ENCODE measurements at places on chromosomes 11 and 22.

- no peak for DNase-seq
Measured at GRCh38 chr11:14455648-14456430, 43.8 kb downstream of the COPB1 start.

DNA sequence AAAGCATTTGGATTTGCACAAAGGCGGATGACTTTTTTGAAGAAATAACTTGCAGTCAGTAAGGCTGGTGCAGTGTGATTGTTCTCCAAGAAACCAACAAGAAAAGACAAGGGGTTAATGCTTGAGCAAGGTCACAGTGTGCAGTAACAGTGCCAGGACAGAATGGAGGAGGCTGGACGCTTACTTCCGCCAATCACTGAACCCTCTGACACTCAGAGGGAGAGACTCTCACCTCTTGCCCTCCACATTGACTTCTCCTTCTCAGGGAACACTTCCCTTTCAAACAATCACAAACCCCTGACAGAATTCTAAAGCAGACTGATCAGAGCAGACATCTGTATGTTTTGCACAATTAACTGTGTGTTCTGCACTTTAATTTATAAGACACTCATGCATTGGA is 228.4 kb downstream of the BLID start:
- DNase-seq: no peak

- DNase-seq: no peak
Measured at GRCh38 chr11:21838427-21838826, 354.5 kb upstream of the ANO5 start.

DNA sequence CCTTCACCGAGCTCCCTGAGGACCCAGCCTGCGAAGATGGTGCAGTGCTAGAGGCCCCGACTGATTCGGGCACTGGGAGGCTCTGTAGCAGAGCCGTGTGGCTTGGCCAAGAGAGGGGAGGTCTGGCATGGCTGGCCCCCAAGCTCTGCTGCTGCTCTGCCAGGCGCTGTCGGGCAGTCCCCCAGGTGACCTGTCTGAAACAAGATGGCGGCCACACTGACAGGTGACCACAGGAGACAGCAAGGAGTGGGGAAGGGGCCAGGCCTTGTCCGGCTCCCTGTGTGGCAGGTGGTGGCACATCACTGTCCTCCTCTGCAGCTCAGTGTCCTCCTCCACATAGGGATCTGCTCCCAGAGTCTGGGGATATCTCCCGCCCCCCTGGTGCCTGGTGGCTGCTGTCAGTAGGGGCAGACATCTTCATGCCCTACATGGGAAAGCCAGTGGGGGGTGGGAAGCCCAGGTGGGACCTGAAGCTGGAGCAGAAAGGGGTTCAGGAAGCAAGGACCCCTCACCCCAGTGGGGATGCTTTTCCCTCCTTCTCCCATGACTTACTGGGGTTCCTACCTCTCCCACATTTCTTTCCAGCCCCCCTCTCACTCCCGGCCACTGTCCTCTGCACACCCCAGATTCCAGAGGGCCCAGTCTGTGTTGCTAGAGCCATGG is 40.1 kb upstream of the WNT11 start:
- DNase-seq: no peak

DNA sequence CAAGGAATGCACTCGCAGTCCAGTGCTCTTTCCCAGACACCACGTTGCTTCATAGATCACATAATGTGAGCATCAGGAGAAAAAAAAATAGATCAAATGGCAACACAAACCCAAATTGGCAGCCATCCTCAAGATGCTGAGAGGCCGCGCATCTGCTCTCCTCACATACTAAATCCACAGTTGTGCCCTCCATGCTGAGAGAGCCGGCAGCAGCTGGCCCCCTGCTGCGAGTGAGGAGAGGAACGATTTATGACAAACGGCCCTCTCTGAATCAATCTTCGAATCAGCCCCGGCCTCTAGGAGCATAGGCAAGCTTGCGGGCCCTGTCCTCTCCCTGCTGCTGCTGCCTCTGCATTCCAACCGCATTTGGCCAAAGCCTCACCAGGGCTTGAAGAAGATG is 159.9 kb upstream of the TENM4 start:
- DNase-seq: no peak

DNA sequence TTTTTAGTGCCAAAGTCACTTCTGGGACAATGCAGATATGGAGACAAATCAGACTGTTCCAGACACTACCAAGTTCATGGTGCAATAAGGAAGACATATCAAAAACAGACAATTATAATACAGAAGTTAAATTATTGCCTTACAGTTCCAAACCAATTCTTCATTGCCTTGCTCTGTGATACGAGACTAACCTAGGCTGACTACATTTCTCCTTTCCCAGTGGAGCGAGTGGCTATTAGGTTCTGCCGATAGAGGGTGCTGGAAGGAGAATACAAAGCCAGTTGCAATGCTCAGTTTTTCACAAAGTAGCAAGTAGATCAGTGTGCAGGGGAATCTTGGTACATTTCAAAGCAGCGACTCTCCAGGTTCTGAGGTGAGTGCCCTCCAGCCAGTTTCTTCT is 67.8 kb downstream of the FAM168A start:
- DNase-seq: no peak

DNA sequence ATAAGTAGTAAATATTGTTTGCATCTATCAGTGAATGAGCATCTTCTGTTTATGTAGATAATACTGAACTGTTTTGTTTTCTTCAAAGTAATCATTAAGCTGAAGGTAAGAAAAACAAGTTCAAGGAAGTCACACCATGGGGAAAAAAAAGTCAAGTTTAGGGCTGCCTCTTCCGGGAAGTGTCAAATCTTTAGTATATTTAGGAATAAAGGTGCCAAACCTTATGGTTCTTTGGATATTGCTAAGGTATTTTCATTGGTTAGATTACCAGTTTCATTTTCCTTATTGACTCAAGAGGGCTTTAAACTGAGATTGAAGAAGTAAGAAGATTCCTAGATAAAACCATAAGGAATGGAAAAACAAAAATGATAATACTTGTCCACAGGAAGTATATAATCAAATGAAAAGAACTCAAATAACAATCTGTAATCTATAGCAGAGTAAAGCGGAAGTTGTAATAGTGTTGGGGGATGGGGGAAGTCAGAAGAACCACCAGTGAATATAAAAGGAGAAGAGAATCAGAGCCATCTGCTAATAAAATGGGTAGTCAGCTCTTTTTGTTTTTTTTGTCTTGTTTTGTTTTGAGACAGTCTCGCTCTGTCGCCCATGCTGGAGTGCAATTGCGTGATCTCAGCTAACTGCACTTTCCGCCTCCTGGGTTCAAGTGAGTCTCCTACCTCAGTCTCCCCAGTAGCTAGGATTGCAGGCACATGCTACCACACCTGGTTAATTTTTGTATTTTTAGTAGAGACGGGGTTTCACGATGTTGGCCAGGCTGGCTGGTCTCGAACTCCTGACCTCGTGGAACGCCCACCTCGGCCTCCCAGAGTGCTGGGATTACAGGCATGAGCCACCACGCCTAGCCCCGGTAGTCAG is 2.3 kb downstream of the ATM start:
- DNase-seq: no peak

- no peak for DNase-seq
Measured at GRCh38 chr22:39583066-39583667, 12.6 kb downstream of the CACNA1I start.

DNA sequence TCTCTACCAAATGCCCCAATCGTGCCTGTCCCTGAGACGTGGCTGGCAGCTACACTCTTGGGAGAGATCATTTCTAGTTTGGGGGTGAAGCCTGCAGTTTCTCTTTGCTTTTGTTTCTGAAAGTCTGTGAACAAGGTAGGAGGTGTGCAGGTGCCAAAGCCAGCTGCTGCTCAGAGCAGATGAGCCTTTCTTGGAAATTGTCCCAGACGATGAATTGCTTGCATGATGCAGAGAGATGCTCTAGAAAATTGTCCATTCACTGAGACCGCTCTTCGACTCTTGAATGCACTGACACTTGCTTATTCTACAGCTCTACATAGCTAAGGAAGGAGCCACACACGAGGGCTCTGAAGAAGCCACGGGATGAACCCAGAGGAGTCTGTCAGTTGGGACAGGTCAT is 225.6 kb upstream of the E2F8 start:
- DNase-seq: no peak

DNA sequence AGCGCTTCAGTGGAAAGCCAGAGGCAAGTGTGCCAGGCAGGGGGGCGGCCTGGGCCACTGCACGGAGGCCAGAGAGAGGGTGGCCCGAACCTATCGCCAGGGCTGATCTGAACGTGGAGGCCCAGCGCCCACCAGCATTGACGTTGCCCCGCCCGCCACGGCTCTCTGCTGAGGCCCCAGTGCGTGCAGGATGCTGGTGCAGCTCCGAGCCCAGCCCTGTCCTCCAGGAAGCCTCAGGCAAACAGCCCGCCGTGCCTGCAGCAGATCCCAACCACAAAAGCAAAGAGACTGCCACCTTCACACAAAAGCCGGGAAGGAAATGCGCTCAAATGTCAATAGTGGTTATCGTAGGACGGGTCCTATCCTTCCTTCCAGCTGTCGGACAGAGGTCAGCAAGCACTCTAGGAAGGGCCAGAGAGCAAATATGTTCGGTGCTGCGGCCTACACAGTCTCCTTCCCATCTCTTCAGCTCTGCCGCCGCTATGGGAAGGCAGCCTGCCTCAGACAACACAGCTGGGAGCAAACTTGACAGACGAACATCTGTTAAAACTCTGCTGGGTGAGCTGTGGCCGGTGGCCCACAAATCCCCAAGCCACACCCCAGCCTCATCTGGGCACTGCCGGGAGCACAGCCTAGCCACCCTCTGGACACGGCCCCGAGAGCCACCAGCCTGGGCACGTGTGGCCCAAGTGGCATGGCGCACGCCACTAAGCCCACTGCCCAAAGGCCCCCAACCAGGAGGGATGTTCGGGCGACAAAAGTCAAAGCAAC is 146.2 kb downstream of the CRYBB2 start:
- no peak for DNase-seq

- no peak for DNase-seq
Measured at GRCh38 chr11:133903875-133904817, 52.6 kb downstream of the IGSF9B start.

DNA sequence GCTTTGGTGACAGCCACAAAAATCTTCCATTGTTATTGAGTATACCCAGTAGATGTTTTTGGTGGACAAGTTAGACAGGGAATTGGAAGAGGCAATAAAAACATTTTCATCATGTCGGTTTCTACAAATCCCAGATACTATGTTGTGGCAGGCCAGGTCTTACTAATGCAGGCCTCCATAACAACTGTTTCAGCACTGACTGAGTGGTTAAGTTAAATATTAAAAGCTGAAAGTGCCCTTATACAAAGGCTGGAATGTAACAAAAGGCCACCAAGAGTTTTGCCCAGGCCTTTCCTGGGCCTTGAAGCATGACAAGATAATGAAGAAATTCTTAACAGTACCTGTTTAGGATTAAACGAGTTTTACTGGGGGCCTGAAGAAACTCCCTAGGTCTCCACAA is 29.3 kb downstream of the DMC1 start:
- DNase-seq: no peak

DNA sequence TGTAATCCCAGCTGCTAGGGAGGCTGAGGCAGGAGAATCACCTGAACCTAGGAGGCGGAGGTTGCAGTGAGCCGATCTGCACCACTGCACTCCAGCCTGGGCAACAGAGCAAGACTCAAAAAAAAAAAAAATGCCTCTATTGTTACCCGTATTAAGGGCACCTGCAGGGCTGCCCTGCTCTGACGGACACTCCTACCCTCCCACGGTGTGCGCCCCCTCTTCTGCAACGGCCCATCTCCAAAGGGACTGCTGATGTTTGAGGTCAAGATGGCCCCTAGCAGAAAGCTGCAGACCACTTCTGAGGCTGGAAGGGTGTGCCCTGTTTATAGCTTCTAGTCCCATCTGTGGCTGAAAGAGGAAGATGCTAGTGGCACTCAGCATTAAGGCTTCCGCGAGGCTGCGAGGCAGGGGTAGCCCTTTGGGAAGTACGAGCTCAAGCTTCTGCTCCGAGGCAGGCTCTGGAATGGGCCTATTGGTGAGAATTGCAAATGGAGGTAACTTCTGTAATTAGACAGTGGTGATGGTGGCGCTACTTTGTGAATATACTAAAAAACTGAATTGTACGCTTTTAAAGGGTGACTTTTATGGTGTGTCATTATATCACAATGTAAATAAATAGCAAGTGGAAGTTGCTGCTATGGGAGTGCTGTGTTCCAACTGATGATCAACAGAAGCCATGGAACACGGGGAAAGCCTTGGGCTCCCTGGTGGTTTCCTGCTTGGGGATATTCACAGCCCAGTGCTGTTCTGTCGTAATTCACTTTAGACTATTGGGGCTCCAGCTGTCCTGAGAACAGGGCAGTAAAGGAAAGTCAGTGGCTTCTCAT is 24.3 kb downstream of the ARFGAP2 start:
- no peak for DNase-seq

- DNase-seq: no peak
Measured at GRCh38 chr11:94871491-94872185, 101.7 kb downstream of the CWC15 start.

DNA sequence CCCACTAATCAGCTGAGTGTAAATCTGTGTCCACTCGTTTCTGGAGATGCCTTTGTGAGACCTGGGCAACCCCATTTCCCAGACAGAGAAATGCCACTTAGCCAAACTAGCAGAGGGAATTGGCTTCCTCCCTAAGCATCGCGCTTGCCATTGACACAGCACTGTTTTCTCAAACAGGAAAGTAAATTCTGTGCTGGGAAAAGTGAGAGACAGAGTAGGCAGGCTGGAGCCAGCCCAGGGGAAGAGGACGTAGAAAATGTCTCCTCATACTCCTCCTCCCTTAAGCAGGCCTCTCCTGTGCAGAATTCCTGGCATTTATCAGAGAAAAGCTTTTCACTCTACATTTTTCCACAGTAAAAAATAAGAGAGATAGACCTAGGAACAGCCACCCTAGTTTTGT is 99.1 kb upstream of the AMOTL1 start:
- DNase-seq: no peak

- DNase-seq: no peak
Measured at GRCh38 chr11:101133190-101133589, 3.6 kb upstream of the PGR start.

DNA sequence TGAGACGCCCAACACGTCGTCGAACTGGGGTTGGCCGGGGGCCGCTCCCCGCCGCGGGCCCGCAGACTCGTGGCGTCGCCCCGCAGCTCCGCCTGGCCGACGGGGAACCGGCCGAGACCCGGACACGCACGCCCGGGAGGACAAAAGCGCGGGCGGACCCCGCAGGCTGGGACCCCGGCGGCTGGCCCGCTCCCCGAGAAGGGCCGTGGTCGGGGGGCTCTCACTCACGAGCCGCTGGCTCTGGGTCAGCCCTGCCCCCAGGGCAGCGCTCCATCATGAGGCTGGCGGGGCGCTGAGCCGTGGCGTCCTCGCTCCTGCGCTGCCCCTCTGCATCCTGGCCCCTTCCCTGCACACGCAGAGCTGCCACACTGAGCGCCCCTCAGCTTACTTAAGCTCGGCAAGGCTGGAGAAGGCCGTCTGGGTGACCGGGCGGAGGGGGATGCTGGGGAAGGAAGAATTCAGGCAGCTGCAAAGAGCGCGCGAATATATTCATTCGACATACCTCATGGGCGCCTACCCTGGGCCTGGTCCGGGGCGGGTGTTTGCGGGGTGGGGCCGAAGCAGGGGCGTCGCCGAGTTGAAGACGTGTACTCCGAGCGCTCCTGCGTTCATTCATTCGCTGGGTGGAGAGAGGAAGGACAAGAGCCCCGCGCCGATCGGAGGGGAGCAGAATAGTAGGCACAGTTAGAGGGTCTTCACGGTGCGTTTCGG is 579 bp upstream of the CYB5R2 start:
- DNase-seq: no peak

Measured in stimulated activated CD4-positive, alpha-beta T cell treated with anti-CD3 and anti-CD28 coated beads, Interleukin-4, amount 100 ng/mL, for 4 hours (primary cell).